ENCODE measurements at places on chromosomes 4 and X. TPM values are rescaled to one million over a fixed set of nuclear protein-coding genes. Genes with fewer than 3 reads are reported as not detected.

GRCh38 chr4:18568600-18568999 lies 547.0 kb upstream of the LCORL start:
- DNase-seq: no peak
- H3K27me3 ChIP-seq: no peaks in the 10 kb centered on the region
- no peak overlapping the region for H3K4me3 ChIP-seq
- H3K4me1 ChIP-seq: no peaks in the 10 kb centered on the region
- H3K36me3 ChIP-seq: no peaks in the 10 kb centered on the region

DNA sequence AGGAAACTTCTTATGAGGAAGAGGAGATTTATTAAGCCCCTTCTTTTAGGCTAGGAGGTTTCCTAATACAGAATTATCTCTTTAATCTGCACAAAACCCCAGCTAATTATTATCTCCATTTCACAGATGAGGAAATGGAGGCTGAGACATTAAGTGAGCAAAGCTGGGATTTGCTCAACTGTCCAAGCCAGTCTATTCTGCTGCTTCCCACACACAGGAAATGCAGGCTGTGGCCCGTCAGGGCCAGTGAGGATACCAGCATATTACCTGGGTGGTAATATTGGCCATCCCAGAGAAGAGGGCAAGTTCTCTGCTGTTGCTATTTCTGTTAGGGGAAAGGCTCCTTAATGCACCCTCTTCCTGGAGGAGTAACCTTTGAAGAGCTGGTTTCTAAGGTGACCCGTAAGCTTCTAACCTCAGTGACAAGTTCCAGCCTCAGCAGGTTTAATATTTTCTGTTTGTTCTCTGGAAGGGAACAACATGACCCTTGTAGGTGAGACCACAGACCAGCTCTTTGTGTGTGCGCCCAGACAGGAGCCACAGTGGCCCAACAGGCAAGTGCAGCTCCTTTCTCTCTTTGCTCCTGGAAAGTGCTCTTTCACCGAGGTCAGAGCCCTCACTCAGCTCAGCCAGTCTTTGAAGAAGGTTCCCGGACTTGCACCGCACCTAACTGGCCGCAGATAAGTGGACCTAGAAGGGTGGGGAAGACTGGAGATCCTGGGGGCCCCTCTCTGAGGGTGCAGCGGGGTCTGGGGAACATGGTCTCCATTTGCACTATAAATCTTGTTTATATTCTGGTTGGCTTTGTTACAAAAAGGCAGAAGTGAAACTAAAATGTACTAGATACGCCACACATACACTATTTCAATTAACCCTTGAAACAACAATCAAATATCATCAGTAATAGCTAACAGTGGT lies 35.5 kb downstream of the TBC1D9 start:
- H3K4me3 ChIP-seq: no peak overlapping the region
- no peak for DNase-seq
- H3K4me1 ChIP-seq: no peaks in the 10 kb centered on the region
- H3K27ac ChIP-seq: no peak overlapping the region
- H3K27me3 ChIP-seq: no peaks in the 10 kb centered on the region
- H3K36me3 ChIP-seq: no peaks in the 10 kb centered on the region

DNA sequence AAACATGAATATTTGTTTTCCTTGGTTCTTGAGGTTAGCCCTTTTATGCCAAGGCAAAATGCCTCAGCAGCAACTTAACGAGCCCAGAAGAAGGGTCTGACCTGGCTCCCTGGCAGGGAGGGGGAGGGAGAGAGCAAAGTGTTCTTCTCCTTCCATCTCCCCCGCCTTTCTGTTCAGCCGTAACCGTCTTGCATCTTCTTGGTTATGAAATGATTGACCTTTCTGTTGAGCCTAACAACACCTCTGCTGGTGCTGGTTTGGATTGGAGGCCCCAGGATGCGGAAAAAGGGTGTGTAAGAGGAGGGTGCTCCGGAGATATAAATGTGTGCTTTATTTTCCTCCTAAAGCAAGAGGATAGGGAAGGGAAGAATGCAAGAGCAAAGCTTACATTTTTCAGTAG lies 44.7 kb downstream of the PTTG2 start:
- H3K4me3 ChIP-seq: no peak overlapping the region
- peaks cover 40% of the 10 kb centered on the region for H3K4me1 ChIP-seq

GRCh38 chr4:110953191-110953590 lies 330.3 kb upstream of the PITX2 start:
- no peaks in the 10 kb centered on the region for H3K27me3 ChIP-seq
- no peak for DNase-seq
- H3K27ac ChIP-seq: no peak overlapping the region
- no peaks in the 10 kb centered on the region for H3K4me1 ChIP-seq
- no peak overlapping the region for H3K4me3 ChIP-seq

DNA sequence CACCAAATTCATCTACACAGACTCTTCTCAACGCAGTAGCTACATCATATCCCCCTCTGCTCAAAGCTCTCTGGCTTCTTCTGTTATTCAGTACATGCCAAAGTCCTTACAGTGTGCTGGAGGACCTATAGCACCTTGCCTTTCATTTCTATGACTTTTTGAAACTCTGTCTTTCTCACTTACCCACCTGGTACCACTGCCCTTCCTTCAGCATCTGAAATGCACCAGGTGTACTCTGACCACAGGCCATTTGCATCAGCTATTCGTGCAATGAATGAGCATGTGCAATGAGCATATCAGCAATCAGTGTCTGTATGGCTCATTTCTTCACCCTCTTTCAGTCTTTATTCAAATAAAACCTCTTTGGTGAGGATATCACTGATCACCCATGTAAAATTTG lies 399.9 kb downstream of the RAB28 start:
- no peaks in the 10 kb centered on the region for H3K27me3 ChIP-seq
- no peak for DNase-seq
- H3K4me1 ChIP-seq: peaks cover 4% of the 10 kb centered on the region
- no peak overlapping the region for H3K27ac ChIP-seq
- H3K4me3 ChIP-seq: no peak overlapping the region

- no peak overlapping the region for H3K4me3 ChIP-seq
- no peaks in the 10 kb centered on the region for H3K4me1 ChIP-seq
- no peaks in the 10 kb centered on the region for H3K36me3 ChIP-seq
- DNase-seq: no peak
Observed at GRCh38 chr4:92234393-92235176, 69.2 kb upstream of the GRID2 start.

Gene IRF2
- total RNA-seq: 29.1 TPM

Gene FMR1NB
- not detected for total RNA-seq

Gene FAM149A
- 10.0 TPM for total RNA-seq

Gene FGF16
- total RNA-seq: not detected

Gene F8A3
- total RNA-seq: 18.0 TPM
